NB4 (cell line): ENCODE measurements at places on chromosomes 6 and 20.
A peak's percentile ranks its signal among the peaks of the same experiment; 100 is the strongest.

GRCh38 chr20:50358971-50359370, 151.2 kb upstream of the PTPN1 start:
- DNase-seq = no peak

GRCh38 chr6:161327360-161327953, 53.6 kb upstream of the AGPAT4 start:
- no peak for DNase-seq

- DNase-seq = peak; percentile 51
Measured at GRCh38 chr6:157946865-157947532, 34.7 kb upstream of the SYNJ2 start.

DNA sequence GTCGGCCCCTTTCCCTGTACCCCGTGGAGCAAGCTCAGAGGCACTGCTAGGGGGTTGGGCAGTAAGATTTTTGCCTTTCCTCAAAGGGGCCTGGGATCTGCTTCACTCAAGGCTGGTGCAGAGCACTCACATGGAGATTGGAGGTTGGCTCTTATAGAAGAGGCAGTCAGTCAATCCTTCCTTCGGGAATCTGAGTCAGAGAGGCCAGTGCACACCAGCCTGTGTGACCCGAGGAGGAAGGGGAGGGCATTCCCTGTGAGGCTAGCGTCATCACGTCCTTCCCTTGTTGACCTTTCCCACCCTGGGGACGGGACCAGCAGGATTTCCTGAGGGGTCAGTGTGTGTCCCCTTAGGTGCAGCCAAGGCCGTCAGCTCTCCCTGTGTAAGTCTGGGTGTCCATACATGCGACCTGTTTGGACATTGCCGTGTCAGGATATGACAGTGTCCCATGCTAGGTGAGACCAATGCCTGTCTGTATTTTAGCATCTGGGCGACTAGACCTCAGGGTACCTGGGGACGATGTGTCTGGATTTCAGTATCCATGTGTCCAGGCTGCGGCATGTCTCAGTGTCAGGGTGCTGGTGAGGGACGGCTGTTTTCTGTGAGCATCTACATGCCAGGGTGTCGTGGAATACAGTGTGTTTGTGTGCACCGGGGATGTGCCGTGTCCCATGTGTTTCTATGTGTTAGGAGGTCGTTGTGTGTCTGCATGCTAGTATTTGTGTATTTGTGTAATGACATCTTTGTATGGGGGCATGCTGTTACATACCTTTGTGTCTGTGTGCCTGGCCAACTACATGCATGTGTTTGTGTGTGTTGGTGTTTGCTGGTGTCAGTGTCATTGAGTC, 2.8 kb upstream of the ZNF512B start:
- no peak for DNase-seq

GRCh38 chr6:166444446-166444845, 61.7 kb upstream of the MPC1 start:
- no peak for DNase-seq

DNA sequence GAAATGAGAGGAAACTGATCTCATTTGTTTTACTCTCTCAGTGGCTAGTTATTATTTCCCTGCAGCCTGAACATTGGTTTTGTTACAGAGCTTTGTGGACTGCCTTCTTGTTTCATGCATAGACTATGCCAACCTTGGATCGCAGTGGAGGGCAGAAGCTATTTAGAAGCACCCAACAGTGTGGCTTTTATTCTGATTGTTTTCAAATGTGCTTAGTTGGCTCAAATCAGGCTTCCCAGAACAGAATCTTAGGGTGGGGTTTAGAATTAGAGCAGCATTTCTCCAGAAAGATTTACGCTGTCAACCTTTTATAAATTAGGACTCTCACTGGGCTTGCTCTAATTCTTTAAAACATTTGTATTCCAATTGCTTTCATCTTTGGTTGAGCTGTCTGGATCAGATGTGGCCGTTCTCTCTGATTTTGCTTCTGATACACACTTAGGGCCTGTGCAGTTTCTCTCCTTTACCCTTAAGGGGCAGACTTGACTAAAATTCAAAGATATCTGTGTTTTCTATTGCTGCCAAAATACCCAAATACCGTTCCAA, 210.3 kb downstream of the BCKDHB start:
- no peak for DNase-seq

GRCh38 chr20:21490105-21490504, 23.8 kb downstream of the NKX2-2 start:
- DNase-seq = no peak

GRCh38 chr20:53789989-53790675, 196.5 kb upstream of the ZNF217 start:
- no peak for DNase-seq

DNA sequence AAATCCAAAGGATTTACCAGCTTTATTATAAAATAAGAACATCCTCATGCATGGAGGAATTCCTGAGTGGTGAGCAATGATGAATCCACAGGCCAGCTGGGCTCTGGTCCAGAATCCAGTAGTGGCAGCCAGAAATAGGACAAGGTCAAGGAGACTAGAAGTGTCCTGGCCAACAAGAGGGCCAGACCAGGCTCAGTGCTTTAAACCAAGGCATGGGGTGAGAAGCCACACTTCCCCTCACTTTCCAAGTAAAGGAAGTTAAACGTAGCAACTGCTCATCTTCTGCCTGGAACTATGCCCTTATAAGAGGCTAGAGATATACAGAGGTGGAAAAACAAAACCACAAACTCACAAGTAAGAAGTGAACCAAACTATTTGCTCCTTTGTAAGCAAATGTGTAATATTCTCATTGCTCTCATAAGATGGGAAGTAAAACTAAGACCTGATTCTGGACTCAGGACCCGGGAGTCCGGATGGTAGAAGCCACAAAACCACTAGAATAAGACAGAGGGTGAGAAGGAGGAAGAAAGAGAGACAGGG, 253.2 kb downstream of the UST start:
- DNase-seq = peak; percentile 29

DNA sequence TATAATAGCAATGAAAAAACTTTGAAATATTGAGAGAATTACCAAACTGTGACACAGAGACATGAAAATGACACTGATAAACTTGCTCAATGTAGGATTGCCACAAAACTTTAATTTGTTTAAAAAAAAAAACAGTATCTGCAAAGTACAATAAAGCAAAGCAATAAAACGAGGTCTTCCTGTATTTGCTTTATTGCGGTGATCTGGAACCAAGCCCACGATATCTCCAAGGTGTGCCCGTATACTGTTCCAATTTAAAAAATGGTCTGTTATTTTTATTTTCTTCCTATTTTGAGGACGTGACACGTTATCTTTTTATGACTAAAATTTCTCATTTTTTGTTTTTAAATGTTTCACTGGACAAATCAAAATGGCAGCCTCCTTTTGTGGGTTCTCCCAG, 25.5 kb downstream of the EYA2 start:
- no peak for DNase-seq

DNA sequence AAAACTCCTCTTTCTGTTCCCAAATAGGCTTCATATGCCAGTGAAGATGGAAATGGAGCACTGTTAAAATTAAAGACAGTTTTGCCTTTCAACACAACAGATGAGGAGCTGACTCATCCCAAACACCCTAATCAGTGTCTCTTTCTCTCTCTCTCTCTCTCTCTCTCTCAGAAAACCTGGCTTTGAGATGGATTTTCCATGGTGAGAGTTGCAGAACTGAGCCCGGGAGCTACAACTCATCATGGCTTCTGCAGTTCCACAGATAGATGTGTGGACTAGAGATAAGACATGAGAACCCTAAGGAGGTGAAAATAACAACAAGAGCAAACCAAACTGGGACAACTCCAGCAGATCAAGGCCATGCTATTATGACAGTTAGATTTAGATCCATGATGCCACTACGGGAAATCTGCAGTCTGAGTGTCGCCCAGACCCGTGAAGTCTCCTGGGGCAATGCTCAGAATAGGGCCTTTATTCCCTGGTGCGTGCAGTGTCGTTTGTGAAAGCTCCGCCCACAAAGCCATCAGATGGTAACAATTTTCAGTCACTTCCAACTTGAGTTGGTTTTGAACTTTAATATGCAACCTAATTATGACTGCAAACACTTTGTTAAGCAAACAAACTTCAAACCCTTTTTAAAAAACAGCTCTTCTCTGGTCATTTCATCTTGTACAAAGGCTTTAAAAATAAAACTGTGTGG, 338.2 kb upstream of the PREP start:
- no peak for DNase-seq

DNA sequence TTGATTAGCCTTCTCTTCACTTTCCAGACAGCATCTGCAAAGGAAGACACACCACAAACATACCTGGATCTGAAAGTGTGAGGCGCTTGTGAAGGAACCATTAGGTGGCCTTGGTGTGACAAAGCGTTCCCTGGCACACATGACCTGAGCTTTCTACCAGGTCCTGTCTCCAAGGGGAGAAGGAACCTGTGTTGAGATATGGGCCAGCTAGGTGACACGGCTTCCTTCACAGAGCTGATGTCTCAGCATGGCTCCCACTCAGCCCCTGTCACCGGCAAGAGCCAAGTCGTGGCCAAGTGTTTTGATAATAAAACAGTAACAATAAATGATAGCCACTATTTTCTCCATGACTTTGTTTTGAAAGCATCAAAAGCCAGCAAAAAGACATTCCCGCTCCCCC, 20.3 kb upstream of the TAGAP start:
- DNase-seq = no peak

DNA sequence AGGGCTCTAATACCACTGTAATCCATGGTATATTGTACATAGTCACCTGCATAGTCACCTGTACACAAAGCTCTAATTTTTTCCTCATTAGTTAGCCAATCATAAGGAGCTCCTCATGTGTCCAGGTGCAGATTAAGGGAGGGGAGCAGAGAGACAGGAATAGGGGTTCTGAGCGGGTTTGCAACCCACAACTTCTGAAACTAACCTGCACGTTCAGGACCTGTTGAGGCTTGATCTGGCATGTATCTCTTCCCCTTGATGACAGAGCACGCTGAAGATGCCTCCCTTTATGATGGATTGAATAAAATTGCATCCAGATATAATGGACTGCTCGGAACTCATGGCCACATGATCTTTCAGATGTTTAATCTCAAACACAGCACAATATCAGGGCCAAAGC, 179.4 kb upstream of the PRND start:
- DNase-seq = no peak

DNA sequence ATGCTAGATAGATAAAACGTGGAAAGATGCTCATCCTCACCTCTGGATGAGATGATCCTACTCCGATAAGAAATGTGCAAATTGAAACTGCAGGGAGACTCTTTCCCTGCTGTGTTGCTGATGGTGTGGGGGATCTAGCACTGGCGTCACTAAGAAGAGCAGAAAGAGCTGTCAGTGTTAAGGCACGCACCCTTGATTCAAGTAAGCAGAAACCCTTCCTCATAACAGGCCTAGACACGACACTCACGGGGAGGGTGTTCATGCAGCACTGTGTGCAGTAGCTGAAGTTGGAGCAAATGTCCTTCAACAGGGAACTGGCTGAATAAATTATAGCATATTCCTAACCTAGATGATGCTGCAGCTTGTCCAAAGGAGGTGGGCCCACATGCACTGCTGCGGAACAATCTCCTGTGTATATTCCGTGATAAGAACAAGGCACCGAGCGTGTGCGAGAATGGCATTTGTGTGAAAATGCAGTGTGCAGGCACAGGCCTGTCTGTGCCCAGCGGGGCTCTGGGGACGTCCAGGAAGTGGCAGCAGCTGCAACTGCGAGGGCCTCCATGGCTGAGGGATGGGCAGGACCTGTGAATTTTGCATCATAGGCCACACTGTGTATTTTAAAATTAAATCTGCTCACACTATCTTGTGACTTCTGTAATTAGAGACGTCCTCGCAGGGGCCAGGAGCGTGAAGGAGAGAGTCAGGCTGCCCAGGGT, 64.0 kb downstream of the TCP11 start:
- DNase-seq = no peak

DNA sequence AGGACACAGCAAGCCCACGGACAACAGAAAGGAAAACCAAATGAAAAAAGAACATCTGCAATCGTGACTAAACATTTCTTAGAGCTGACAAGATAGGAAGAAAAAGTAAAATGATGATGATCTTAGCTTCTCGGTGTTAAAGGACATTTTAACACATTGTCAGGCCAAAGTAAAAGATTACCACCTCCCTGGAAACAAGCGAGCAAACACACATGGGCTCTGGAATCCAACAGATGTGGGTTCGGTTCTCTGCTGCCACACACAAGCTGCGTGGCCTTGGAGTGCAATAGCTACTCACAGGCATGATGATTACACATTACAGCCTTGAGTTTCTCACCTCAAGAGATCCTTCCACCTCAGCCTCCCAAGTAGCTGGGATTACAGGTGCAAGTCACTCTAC, 7.5 kb upstream of the AAR2 start:
- no peak for DNase-seq

- DNase-seq = no peak
Measured at GRCh38 chr6:113188962-113189361, 668.2 kb upstream of the MARCKS start.

GRCh38 chr20:25076731-25077609, 5.0 kb downstream of the VSX1 start:
- DNase-seq = peak; percentile 70

GRCh38 chr6:50381099-50381415, 331.3 kb upstream of the DEFB112 start:
- DNase-seq = no peak

DNA sequence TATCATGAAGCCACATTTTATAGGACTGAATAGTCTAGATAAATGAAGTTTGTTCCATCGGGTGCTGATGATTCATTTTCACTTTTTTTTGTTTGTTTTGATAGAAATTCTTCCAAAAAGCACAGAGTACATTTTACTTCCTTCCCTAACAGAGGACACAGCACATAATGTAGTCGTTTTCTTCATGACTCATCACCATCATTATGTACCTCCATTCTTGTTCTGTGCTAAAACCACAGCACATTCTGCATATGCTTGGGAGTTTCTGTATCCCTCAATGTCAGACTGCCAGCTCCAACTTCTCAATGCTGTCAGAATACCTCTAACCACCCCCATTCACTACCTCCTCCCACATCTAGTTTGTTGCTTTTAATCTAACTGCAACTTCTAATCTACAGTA, 1004.9 kb upstream of the ADGRB3 start:
- peak; percentile 79 for DNase-seq

- DNase-seq = peak; percentile 82
Measured at GRCh38 chr6:16184129-16184528, 54.3 kb upstream of the GMPR start.

DNA sequence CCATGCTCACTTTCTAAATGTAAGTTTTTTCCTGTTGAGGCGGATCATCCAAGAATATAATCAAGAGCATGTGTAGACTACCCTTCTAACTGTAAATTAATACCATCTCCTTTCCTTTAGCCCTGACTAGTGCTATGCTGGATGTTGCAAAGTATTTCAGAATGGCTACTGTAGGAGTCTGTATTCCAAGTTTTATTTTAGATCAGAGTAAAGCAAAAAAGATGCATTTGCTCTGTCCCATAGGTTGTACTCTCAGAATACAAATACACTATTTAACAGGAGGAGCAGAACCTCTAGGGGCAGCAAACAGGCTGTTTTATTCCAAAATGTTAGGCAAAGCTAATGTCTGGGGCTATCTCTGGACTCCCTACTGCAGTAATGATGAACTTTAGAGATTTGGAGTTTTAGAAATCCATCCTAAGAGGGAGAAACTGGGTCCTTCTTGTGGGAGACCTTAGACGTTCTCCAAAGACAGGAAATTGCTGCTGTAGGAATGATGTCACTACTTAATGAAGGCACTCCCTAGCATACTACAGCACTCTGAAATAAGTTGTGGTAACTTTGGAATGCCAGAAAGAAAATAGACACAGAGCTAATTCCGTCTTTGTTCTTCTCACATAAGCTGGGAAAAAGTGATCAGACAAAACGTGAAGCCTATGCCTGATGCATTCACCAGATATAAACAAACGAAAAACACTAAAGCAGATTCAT, 392.4 kb upstream of the HS3ST5 start:
- no peak for DNase-seq
